Left cardiac atrium (tissue), 4 donors: ENCODE measurements at places on chromosomes 4 and X.

DNA sequence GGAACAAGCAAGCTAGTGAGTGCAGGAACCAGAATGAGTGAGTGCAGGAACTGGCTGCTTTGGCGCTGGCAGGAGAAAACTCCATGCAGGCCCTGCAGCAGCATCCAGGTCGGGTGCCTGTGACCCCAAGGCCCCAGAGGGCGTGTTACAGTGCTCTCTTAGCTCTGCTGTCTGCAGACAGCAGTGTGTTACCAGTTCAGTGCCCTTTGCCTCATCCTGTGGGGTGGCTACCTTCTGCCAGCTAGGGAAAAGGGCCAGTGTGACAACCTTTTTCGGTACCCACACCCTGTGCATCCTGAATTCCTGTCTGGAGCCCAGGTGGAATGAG, 202.3 kb upstream of the SMIM31 start:
- DNase-seq, result no peak

- no peak for DNase-seq
Observed at GRCh38 chrX:41921492-41922430, 1.6 kb downstream of the CASK start.

- DNase-seq, result no peak
Observed at GRCh38 chrX:254630-255215, 26.5 kb upstream of the PLCXD1 start.

- DNase-seq, result no peak
Observed at GRCh38 chr4:62193761-62194160, 993.6 kb downstream of the ADGRL3 start.

DNA sequence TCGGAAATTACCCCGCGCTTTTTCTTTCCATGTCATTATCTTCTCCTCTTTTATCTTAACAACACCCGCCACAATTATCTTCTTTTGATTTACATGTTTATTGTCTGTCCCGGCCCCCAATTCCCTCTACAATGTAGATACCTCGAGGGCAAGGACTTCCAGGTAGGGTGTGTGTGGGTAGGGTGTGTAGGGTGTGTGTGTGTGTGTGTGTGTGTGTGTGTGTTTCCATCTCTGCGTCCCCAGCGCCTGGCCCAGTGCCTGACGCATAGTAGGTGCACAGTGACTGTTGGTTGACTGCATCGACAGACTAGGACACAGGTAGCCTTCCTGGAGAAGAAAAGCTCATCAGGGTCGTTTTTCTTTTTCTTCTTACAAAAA, 103.1 kb downstream of the UCHL1 start:
- DNase-seq, result no peak

DNA sequence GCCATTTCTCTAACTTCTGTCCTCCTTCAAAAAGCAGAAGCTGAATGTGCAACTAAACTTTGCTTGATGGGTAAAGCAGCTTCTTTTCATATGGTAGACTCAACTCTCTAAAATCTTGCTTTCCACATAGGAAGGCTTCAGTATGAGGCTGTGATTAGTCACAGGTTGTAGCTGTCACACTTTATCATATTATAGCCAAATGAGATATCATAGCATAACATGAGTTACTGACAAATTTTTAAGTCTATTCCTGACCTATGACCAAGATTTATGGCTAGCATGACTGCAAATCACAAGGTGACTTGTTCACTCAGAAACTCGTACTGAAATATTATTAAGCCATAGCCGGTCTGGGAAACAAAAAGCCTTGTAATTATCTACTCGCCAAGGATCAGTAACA, 998.6 kb downstream of the RPA4 start:
- DNase-seq, result no peak

- DNase-seq, result no peak
Observed at GRCh38 chr4:1451106-1451751, 45.0 kb upstream of the NKX1-1 start.

DNA sequence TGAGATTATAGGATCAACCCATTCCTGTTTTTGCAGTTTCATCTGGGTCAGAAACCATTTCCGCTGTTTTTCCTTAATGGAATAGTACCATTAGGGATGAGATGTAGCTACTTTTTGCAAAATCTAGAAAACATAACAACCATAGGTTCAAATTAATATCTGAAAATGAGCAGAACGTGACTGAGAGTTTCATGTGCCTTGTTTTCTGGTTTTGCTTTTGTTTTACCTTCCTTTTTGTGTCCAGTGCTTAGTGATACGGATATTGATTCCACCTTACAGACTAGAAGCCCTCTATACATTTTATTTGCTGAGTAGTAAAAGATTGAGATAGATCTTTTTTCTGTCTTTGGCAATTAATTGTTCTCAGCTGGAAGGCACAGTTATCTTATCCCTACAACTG, 46.5 kb downstream of the SNX25 start:
- no peak for DNase-seq

DNA sequence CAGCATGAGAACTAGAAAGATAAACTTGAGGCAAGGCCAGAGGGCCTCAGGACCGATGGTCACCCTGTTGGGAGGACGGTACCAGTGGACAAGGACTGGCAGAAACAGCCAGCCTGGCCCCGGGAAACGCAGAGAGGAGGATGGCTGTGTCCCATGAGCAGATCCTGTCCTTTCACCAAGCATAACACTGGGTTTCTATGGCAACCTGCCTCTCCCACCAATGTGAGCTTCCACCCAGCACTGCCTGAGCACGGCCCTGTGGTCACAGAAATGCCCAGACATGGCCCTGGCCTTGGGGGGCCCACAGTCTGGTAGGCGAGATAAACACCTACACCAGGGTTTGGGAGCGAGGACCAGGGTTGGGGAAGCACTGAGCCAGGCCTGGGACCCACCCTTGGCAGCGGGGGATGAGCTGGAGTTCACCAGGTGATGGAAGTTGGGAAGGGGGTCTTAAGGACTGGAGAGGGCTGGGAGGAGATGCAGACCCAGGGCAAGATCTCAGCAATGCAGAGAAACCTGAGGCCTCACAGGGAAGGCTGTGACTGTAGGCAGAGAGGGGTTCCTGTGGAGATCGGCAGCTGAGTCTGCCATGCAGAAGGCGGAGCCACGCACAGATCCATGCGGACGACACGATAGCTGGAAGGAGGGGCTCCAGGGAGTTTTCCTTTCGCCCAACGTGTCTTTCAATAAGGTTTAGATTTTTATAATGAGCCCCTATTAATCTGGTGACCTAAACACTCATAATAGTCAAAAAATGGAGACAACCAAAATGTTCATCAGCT, 32.7 kb upstream of the CRMP1 start:
- no peak for DNase-seq

GRCh38 chr4:151402145-151402865, 6.7 kb upstream of the FHIP1A start:
- DNase-seq, result no peak

DNA sequence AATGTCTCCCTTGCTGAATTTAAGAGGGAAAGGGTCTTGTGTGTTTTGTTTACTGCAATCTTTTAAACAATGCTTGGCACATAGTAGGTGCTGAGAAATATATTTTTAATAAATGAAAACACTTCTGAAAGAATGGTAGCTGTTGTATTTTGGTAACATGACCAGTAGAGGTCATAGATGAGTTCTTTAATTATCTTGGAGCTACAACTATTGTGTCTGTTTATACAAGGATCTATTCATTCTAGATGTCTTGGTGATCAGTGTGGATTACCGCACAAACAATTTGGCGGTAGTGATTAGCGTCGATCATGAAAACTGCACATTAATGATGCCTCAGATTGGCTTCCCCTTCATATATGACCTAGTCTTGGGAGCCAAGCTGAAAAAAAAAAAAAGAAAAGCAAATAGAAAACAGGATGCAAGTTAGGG, 21.4 kb upstream of the SCRG1 start:
- no peak for DNase-seq

DNA sequence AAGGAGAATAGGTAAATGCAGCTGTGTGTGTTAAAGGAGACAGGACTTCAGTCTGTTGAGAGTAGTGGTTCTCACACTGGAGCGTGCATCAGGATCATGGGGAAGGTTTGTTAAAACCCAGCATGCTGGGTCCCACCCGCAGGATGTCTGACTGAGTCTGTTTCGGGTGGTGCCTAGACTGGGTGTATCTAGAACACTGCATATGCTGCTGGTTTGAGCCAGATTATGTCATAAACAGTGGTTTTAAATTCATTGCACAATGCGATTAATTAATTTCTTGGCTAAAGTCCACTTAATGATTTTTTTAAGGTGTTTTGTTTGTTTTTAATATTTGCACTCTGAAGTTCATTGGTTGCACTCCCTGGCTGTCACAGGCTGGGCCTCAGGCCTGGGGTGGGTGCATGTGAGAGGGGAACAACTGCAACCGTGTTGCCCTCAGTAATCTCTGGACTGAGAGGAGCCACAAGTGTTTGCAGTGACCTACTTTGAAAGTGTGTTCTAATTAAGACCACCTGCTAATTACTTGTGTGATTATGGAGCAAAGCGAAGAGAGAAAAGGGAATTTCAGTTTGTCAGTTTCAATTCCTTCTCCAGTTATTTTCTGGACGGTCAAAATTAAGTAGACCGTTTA, 8.3 kb downstream of the HCCS start:
- DNase-seq, result no peak

DNA sequence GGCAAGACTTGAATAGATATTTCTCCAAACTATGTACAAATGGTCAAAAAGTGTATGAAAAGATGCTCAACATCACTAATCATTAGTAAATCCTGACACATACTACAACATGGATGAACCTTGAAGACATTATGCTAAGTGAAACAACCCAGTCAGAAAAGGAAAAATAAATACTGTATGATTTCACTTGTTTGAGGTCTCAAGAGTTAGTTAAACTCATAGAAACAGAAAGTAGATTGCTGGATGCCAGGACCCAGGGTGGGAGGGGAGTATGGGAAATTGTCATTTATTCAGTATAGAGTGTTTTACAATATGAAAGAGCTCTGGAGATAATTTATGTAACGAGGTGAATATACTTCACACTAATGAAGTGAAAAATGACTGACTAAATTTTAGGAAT, 32.4 kb downstream of the PRMT9 start:
- DNase-seq, result no peak

GRCh38 chr4:15648600-15648999, 6.6 kb downstream of the FBXL5 start:
- no peak for DNase-seq

DNA sequence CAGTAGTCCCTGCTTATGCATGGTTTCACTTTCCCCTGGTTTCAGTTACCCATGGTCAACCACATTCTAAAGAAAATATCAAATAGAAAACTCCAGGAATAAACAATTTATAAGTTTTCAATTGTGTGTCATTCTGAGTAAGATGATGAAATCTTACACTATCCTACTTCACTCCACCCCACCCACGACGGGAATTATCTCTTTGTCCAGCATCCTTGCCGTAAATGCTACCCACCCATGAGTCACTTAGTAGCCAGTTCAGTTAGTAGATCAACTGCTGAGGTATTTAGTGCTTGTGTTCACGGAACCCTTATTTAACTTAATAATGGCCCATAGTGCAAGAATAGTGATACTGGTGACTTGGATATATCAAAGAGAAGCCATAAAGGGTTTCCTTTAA, 91.4 kb downstream of the KLHL13 start:
- DNase-seq, result no peak
